ENCODE measurements at places on chromosomes 7 and 10.

GRCh38 chr10:120429395-120429794, 27.6 kb upstream of the PLPP4 start:
- no peak for DNase-seq

- no peak for DNase-seq
Observed at GRCh38 chr10:13056456-13057077, 43.4 kb upstream of the OPTN start.

- no peak for DNase-seq
Observed at GRCh38 chr7:88477976-88478375, 171.3 kb upstream of the STEAP4 start.

DNA sequence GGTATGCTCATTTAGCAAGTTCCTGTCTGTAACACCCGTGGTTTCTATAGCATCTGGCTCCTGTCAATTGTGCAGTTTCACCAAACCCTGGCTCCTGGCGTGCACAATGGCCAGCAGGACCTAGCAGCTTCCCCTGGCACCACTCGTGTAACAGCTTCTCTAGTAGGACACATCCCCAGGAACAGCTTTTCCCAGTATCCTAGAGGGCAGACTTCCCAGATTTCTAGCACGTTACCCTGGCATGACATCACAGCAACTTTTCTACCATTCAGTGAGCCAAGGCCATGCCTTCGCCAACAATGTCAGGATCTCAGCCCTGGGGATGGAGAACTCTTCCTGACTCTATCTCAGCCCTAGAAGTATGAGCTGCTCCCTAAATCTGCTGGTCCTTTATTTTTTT, 6.5 kb downstream of the YME1L1 start:
- DNase-seq = no peak

DNA sequence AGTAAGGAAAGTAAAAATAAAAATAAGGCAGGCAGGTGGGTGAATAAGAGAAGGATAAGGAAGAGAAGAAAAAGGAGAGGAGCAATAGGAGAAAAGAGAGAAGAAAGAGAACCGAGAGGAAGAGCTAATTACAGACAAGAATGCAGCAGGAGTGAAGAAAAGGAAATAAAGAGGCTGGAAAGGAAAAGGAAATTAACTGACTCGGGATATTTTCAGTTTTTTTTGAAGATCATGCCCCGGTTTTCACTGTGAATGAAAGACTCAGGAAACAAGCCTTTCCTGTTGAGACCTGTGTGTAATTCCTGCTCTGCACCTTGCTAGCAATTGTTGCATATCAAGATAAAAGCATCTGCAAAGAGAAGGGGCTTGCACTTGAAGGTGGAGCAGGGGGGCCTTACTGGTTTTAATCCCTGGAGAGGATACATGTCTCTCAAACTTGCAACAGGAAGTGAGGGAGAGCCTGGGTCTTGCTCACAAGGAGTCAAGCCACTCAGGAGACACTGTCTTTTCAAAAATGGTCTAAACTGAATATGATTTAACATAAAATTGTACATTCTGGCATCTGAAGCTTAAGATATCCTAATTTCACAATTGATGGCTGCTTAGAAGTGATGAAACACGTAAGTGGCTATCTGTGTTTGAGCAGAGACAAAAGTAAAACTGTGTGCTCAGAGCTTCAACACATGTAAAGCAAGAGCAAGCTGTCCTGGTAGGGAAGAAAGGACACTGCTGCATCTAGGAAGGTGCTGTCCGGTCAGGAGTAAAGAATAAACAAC, 157.6 kb downstream of the FAM107B start:
- no peak for DNase-seq

- no peak for DNase-seq
Observed at GRCh38 chr10:24716295-24716694, 7.4 kb downstream of the ARHGAP21 start.

GRCh38 chr10:37701781-37702493, 155.5 kb downstream of the ZNF248 start:
- no peak for DNase-seq

DNA sequence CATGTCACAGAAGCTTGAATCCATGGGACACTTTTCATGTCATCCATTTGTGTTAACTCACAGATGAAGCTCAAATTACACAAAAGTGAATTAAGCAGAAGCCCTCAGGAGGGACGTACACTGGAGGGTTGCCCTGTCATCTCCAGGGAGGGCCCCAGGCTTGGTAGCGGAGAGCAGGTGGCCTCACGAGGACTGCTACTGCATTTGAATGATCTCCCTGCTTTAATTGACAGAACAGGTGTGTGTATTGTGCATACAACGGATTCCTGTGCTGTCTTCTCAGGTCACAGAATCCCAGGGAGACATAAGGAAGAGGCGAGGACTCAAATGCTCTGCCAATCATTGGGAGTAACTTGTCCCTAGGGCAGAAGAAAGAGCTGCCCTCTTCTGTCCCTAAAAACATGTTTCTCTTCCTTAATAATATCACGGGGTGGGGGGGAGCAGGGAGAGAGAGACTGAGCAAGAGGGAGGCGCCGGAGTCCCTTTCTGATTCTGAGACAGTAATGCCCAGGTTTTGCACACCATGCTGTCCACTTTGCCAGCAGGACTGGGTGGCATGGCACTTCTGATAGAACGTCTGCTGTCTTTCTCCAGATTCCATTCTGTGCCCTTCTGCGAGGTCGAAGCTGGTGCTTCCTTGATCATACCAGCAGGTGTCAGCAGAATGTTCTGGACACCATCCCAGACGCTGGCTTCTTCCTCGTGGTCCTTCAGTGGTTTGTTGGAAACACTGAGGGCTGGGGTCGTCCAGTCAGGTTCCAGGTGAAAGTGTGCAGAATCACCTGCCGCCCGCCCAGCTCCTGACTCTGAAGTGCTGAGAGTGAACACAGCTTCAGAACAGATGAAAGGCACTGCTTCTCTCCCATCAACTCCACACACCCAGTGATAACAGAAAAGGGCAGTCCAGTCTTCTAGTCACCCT, 26.2 kb upstream of the RASGEF1A start:
- DNase-seq = no peak

- peak; percentile 55 for DNase-seq
Observed at GRCh38 chr10:127945341-127945758, 38.4 kb downstream of the PTPRE start.

DNA sequence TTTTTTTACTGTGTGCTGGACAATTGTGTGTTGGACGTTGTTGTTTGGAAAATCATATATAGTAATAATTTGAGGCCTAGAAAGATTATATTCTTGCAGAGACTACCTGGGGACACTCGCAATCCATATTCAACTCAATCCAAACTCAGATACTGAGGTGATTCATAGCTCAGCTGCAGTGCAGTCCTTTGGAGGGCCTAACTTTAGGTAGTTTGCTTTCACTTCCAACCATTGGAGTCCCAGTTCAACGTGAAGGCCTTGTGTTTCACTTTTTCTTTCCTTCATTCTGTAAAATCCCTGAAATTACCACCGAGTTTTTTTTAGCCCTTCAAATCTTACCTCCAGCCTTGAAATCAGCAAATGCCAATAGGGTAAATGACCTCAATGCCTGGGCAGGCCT, 32.3 kb downstream of the ATRNL1 start:
- DNase-seq = no peak
